Astrocyte (in vitro differentiated cells and primary cell): ENCODE measurements at places on chromosomes 6 and 20.

- DNase-seq: peak; percentile 72
- no peaks in the 10 kb centered on the region for H3K36me3 ChIP-seq
- no peaks in the 10 kb centered on the region for H3K4me1 ChIP-seq
- no peak overlapping the region for H3K4me3 ChIP-seq
These were observed 81.8 kb upstream of the GPR6 start for GRCh38 chr6:109896341-109896740.

GRCh38 chr6:51929934-51930574 is 157.4 kb downstream of the PKHD1 start:
- H3K27ac ChIP-seq: no peak overlapping the region
- H3K36me3 ChIP-seq: no peaks in the 10 kb centered on the region
- no peak overlapping the region for H3K4me3 ChIP-seq
- H3K27me3 ChIP-seq: no peaks in the 10 kb centered on the region
- no peaks in the 10 kb centered on the region for H3K4me1 ChIP-seq
- DNase-seq: no peak

DNA sequence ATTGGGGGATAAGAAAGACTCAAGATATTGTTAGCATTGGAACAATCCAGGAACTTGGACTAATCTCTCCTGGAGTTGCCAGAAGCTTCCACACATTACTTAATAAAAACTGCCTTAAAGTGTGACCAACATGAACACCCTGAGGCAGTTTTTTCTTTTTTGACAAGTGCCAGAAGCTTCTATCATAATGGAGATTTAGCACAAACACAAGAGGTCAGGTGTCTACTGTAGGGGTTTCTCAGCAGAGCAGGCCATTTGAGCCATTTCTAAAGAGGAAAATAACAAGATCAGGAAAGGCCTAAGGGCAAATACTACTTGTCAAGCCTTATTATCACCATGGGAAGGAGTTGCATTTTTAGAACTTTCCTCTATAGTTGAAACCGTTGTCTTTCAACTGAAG is 361.5 kb downstream of the EPM2A start:
- H3K27me3 ChIP-seq: no peaks in the 10 kb centered on the region
- DNase-seq: no peak
- no peak overlapping the region for H3K4me3 ChIP-seq
- no peak overlapping the region for H3K27ac ChIP-seq

GRCh38 chr20:15099130-15099529 is 761.7 kb upstream of the FLRT3 start:
- H3K27me3 ChIP-seq: no peaks in the 10 kb centered on the region
- H3K4me1 ChIP-seq: no peaks in the 10 kb centered on the region
- no peaks in the 10 kb centered on the region for H3K36me3 ChIP-seq
- DNase-seq: no peak

GRCh38 chr6:10429638-10430427 is 15.0 kb upstream of the TFAP2A start:
- H3K27me3 ChIP-seq: peaks cover 29% of the 10 kb centered on the region
- H3K27ac ChIP-seq: no peak overlapping the region
- H3K36me3 ChIP-seq: no peaks in the 10 kb centered on the region
- DNase-seq: peak; percentile 30
- no peak overlapping the region for H3K4me3 ChIP-seq

DNA sequence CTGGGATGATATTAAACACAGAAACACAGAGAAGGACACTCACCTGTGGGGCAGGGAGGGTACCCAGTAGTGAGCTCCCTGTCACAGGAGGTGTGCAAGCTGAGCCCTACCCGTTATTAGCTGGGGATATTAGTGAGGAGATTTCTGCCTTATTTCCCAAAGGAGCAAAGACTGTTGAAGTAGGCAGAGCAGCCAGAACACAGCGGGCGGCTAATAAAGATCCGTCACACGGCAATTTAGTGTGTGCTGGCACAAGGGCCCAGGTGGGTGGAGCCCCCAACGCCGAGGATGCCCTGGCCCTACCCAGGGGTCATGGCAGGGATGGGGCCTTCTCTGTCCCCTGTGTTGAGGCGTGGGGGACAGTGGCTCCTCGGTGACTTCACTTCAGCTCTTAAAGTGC is 8.3 kb downstream of the VSTM2L start:
- DNase-seq: no peak
- H3K27me3 ChIP-seq: peaks cover 25% of the 10 kb centered on the region
- H3K4me1 ChIP-seq: peaks cover 19% of the 10 kb centered on the region
- no peak overlapping the region for H3K27ac ChIP-seq
- H3K4me3 ChIP-seq: no peak overlapping the region

GRCh38 chr6:1890071-1890470 is 280.4 kb downstream of the FOXC1 start:
- no peaks in the 10 kb centered on the region for H3K27me3 ChIP-seq
- H3K36me3 ChIP-seq: no peaks in the 10 kb centered on the region
- no peak overlapping the region for H3K4me3 ChIP-seq
- peak; percentile 50 for DNase-seq
- H3K4me1 ChIP-seq: peaks cover 5% of the 10 kb centered on the region

DNA sequence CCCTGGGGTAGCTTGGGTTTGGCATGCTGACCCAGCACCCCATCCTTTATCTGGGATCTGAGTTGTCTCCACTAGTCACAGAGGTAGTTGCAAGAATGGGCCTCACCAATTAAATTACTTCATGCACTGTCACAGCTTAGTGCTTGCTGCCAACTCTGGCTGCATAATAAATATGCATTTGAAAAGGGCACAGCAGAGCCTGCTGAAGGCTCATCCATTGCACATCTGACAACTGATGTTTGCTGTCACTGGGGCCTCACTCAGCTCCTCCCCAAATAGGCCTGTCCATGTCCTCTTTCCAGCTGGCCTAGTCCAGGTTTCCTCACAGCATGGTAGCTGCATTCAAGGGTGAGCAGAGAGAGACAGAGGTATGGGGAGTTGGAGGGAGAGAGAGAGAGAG is 13.3 kb upstream of the NXT1 start:
- no peak for DNase-seq
- H3K4me1 ChIP-seq: no peaks in the 10 kb centered on the region
- no peaks in the 10 kb centered on the region for H3K36me3 ChIP-seq

- no peak for DNase-seq
- no peak overlapping the region for H3K27ac ChIP-seq
- H3K4me1 ChIP-seq: no peaks in the 10 kb centered on the region
- no peak overlapping the region for H3K4me3 ChIP-seq
- H3K36me3 ChIP-seq: no peaks in the 10 kb centered on the region
- peaks cover 5% of the 10 kb centered on the region for H3K27me3 ChIP-seq
These were observed 140.2 kb upstream of the RPS6KA2 start for GRCh38 chr6:166767230-166767629.

DNA sequence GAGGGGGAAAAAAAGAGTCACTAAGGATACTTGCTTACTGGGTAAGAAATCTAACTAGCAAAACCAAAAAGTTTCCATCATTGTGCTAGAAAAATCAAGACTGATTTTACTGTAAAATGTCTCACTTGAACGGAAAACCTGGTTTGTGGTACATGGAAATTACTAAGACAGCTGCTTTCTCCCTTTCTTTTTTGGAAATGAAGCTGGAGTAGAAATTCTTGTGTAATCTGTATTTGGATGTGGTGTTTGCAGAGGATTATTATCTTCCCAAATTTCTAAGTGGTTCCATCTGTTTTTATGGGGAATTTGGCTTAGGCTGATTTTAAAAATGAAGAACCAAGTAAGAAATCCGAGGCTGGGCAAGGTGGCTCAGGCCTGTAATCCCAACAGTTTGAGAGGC is 20.4 kb downstream of the EPB41L2 start:
- DNase-seq: no peak
- no peak overlapping the region for H3K4me3 ChIP-seq
- no peaks in the 10 kb centered on the region for H3K27me3 ChIP-seq
- H3K27ac ChIP-seq: no peak overlapping the region
- no peaks in the 10 kb centered on the region for H3K4me1 ChIP-seq
- H3K36me3 ChIP-seq: no peaks in the 10 kb centered on the region

- H3K36me3 ChIP-seq: no peaks in the 10 kb centered on the region
- H3K27me3 ChIP-seq: no peaks in the 10 kb centered on the region
- peaks cover 5% of the 10 kb centered on the region for H3K4me1 ChIP-seq
- peak overlapping the region; percentile 33 for H3K27ac ChIP-seq
- H3K4me3 ChIP-seq: no peak overlapping the region
- peak; percentile 94 for DNase-seq
These were observed 25.2 kb downstream of the TNFAIP3 start for GRCh38 chr6:137892271-137892708.

GRCh38 chr20:62595491-62595890 is 46.8 kb upstream of the SLCO4A1 start:
- H3K27ac ChIP-seq: no peak overlapping the region
- peak; percentile 56 for DNase-seq
- H3K4me1 ChIP-seq: no peaks in the 10 kb centered on the region
- peaks cover 3% of the 10 kb centered on the region for H3K27me3 ChIP-seq

- peaks cover 26% of the 10 kb centered on the region for H3K4me1 ChIP-seq
- no peak overlapping the region for H3K4me3 ChIP-seq
- no peaks in the 10 kb centered on the region for H3K36me3 ChIP-seq
- DNase-seq: no peak
These were observed 31.2 kb downstream of the RREB1 start for GRCh38 chr6:7138921-7139358.

DNA sequence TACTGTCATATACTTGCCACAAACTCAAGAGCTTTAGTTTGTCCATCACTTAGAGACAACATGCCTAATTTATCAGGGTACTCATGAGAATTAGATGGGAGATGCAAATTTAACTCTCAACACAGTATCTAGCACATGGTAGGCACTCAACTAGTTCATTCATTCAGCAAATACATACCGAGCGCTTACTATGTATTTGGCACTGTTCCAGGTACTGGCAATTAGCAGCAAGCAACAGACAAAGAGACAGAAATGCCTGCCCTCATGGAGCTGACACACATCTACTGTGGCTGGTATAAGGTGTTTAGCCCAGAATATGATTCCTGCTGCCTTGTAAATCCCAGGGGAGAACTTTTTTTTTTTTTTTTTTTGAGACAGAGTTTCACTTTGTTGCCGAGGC is 4.8 kb downstream of the MICAL1 start:
- no peak overlapping the region for H3K4me3 ChIP-seq
- H3K27ac ChIP-seq: no peak overlapping the region

DNA sequence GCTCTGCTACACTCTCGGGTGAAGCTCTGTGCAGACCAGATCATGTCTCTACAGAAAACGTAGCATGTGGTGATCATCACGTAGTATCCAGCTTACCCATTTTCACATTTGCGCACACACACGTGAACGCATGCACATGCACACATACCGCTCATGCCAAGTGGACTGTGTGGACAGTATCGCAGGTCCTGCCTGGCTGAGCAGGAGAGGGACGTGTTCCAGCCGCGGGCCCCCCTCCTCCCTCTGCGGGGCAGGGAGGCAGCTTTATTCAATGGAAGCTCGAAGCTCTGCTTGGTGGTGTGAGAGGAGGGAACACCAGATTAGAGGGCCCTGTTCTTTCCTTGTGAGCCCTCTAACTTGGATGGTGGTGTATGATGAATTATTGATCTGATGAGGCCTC is 51.1 kb downstream of the CDH26 start:
- H3K27me3 ChIP-seq: no peaks in the 10 kb centered on the region
- no peaks in the 10 kb centered on the region for H3K4me1 ChIP-seq
- DNase-seq: no peak
- H3K4me3 ChIP-seq: no peak overlapping the region
- H3K27ac ChIP-seq: no peak overlapping the region

DNA sequence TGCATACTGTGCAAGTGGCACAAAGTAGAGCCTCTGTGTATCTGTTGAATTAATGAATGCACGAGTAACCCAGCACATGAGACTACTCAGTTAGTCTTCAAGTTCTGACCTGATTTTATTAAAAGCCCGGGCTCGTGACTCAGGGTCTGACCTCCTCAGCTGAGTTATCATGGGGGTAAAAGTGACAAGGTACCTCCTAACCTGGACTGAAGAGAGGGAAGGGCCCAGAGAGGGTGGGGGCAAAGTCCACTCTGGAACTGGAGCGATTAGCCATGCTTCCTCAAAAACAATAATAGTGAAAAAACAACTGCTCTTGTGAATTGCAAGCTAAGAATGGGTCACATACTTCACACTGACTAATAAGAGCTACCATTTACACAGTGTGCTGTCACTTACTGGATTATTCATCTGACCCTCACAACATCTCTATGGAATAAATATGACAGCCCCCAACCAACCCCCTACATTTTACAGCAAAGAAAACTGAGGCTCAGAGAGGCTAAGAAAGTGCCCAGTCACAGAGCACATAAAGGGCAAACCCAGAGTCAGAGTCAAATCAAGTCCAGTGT is 26.7 kb downstream of the TRERF1 start:
- no peak for DNase-seq
- no peaks in the 10 kb centered on the region for H3K27me3 ChIP-seq
- H3K4me1 ChIP-seq: no peaks in the 10 kb centered on the region
- H3K27ac ChIP-seq: no peak overlapping the region
- H3K4me3 ChIP-seq: no peak overlapping the region

- H3K27me3 ChIP-seq: no peaks in the 10 kb centered on the region
- no peaks in the 10 kb centered on the region for H3K36me3 ChIP-seq
- H3K4me1 ChIP-seq: no peaks in the 10 kb centered on the region
These were observed 39.2 kb upstream of the MMS22L start for GRCh38 chr6:97322226-97322625.

- DNase-seq: peak; percentile 30
- H3K27ac ChIP-seq: no peak overlapping the region
- no peaks in the 10 kb centered on the region for H3K36me3 ChIP-seq
- H3K4me3 ChIP-seq: no peak overlapping the region
- no peaks in the 10 kb centered on the region for H3K27me3 ChIP-seq
These were observed 41.5 kb downstream of the SH3BGRL2 start for GRCh38 chr6:79672631-79673111.

DNA sequence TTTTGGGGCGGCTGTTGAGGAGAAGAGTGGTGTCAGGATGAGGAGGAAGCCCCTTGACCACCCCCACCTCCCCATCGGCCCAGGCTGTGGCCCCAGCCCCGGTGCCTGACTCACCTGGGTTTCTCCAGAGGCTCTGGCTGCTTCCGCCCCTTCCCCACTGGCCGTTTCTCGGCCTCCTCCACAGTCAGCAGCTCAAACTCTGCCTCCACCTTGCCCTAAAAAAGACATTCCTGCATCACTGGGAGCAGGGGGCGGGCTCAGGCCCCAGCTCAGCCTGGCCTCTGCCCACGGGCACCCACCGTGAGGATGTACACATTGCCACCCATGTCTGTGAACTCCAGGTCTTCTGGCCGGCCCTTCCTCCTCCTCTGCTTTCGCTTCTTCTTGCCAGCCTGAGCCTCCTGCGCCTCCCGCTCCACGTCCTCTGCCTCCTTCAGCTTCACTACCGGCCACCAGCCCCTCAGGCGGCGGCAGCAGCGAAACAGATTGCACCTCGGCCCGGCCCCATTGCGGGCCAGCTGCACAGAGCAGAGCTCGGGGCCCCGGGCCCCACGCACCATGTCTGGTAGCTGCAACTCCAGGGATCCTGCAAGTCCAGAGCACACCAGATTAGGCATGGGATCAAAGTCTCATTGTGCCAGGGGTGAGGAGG is 17.3 kb downstream of the ERGIC3 start:
- H3K4me3 ChIP-seq: no peak overlapping the region
- H3K27me3 ChIP-seq: no peaks in the 10 kb centered on the region
- peaks cover 5% of the 10 kb centered on the region for H3K4me1 ChIP-seq
- H3K36me3 ChIP-seq: peaks cover 6% of the 10 kb centered on the region
- no peak overlapping the region for H3K27ac ChIP-seq

- H3K36me3 ChIP-seq: no peaks in the 10 kb centered on the region
- H3K4me1 ChIP-seq: peaks cover 19% of the 10 kb centered on the region
- no peaks in the 10 kb centered on the region for H3K27me3 ChIP-seq
- no peak for DNase-seq
- H3K4me3 ChIP-seq: no peak overlapping the region
These were observed 109.0 kb downstream of the BANF2 start for GRCh38 chr20:17808782-17809181.
